MV-4-11 (cell line): ENCODE measurements at places on chromosomes 6 and 20.

DNA sequence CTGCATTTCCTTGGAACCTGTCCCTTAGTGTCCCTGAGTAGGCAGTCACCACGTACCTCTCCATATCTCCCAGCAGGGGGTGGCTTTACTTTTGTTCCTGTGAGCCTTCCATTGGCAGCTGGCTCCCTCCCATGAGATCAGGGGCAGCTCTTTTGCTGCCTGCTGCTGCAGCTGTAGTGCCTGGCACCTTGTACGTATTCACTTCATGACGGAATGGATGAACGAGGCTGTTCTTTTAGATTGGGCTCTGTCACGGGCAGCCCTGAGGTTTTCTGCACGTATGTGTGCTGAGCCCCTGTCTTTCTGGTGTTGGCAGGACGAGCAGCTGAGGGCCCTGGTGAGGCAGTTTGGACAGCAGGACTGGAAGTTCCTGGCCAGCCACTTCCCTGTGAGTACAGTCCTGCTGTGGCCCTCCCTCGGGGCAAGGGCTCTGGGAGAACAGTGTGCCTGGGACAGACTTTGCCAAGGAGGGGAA is 14.6 kb downstream of the MYBL2 start:
- DNase-seq: no peak

DNA sequence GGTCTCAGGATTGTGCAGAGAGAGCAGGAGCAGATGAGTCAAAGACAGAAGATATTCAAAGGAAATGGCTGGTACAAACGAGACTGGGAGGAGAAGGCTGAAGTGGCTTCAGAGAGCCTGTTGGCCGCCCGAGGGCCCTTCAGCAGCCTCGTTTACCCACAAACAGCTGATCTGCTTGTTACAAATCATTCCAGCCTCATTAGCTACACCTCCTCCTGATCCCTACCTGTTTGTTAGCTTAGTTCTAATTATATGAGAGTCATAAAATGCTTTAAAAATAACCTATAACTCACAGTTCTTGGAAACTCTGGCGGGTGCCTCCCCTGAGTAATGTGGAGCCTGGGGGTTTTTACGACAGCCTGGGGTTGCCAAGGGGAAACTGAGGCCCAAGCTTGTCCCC is 12.6 kb downstream of the GLP1R start:
- no peak for DNase-seq

DNA sequence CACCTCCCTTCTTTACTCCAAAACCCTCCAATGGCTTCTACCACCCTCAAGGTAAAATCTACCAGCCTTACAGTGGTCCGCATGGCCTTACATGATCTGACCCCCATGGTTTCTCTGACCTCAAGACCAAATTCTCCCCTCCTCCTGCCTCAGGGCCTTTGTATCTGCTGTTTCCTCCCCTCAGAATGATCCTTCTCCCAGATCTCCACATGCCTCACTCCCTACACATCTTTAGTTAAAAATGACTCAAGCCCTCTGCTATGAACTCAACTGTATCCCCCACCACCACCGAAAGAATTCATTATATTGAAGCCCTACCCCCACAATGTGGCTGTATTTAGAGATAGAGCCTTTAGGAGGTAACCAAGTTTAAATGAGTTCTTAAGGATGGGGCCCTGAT is 4.1 kb downstream of the SLC23A2 start:
- DNase-seq: no peak

- no peak for DNase-seq
These were observed 461 bp upstream of the DCDC2 start for GRCh38 chr6:24358219-24358821.

DNA sequence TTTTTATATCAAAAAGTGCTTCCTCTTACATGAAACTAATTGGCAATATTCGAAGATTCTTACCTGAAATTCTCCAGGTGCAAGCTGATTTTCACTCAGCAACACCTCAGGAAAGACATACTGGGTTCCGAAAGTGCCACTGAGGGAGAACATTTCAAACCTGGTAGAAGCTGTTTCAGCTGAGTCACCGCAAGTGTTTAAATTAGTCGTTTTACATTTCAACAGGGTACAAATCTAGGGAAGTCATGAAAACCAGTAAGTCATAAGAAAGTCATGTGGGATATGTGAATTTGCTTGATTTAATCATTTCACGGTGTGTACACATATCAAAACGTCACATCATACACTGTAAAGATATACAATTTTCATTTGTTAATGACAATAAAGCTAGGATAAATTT is 25.3 kb upstream of the TAAR1 start:
- no peak for DNase-seq

DNA sequence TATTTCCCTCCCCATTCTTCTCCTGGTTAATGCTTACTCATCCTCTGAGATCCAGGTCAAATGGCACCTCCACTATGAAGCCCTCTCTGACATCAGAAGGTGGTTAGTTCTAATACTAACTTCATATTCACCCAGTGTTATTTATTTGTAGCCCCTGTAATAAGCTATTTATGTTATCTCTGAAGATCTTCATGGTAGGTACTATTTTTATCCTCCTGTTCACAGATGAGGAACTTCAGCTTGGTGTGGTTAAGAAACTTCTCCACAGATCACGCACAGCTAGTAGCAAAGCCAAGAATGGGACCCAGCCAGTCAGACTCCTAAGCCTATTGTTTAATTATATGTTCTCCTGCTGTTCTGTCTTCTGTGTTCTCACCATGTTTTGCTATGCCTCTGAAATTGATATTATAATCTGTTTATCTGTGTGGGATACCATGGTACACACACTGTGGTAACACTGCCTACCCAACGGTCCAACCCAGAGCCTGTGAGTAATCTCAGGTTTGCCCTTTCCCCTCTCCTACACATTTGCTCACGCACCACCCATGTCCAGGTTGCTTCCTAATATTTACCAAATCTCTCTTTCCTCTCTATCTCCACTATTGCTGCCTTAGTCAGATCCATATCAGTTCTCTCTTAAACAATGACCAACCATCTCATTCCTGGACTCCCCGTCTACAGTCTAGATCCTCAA is 98.4 kb downstream of the IPCEF1 start:
- DNase-seq: peak; percentile 93

GRCh38 chr6:39714802-39715201 is 10.4 kb downstream of the KIF6 start:
- no peak for DNase-seq

GRCh38 chr6:87093651-87094050 is 1.3 kb downstream of the CGA start:
- DNase-seq: no peak

GRCh38 chr6:17042422-17043147 is 59.3 kb upstream of the STMND1 start:
- no peak for DNase-seq

GRCh38 chr6:24933868-24934401 is 1.8 kb downstream of the RIPOR2 start:
- DNase-seq: peak; percentile 4

- no peak for DNase-seq
These were observed 680 bp upstream of the MTCH1 start for GRCh38 chr6:36986704-36987047.

DNA sequence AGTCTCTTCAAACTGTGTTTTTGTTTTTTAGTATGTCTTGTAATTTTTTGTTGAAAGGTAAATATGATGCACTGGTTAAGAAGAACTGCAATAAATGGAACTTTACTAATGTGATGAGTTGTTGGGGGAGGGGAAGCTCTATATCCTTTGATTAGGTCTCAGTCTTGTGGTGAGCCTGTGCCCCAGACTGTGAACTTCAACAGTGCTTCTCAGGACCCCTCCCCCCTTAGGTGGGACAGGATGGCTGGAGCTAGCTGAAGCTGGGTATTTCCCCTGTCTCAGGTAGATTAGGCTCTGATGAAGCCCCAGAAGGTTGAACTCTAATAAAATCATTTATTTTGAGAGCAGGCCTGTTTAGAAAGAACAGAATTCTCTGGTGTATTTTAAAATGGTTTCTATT is 31.4 kb upstream of the TASP1 start:
- DNase-seq: no peak

GRCh38 chr6:42045538-42046460 is 4.5 kb upstream of the TAF8 start:
- DNase-seq: peak; percentile 75

DNA sequence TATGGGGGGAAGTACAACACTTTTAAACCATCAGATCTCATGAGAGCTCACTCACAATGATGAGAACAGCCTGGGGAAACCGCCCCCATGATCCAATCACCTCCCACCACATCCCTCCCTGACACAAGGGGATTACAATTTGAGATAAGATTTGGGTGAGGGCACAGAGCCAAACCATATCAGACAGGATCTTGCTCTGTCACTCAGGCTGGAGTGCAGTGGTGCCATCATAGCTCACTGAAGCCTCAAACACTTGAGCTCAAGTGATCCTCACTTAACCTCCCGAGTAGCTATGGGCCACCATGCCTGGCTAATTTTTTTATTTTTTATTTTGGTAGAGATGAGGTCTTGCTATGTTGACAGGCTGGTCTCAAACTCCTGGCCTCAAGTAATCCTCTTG is 5.1 kb upstream of the IYD start:
- DNase-seq: peak; percentile 48

GRCh38 chr6:82494367-82494766 is 130.8 kb downstream of the TPBG start:
- no peak for DNase-seq

DNA sequence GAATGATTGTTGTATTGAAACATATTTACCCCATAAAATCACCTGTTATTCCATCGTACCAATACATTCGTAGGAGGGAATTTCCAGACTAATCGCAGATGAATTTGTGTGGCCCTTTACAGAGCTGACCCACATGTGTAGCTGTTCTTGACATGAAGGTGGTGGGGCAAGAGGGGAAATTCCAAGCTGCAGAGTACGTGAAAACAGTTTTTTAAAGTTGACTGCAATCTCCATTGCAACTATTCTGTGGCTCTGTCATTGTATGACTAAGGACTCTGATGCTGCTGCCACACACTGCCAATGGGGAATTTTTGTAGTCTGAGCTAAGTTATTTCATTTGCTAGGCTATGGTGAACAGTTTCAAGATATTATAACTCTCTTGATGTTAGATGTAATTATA is 46.4 kb upstream of the ADTRP start:
- no peak for DNase-seq

GRCh38 chr6:75266716-75267291 is 17.8 kb downstream of the TMEM30A start:
- peak; percentile 54 for DNase-seq

DNA sequence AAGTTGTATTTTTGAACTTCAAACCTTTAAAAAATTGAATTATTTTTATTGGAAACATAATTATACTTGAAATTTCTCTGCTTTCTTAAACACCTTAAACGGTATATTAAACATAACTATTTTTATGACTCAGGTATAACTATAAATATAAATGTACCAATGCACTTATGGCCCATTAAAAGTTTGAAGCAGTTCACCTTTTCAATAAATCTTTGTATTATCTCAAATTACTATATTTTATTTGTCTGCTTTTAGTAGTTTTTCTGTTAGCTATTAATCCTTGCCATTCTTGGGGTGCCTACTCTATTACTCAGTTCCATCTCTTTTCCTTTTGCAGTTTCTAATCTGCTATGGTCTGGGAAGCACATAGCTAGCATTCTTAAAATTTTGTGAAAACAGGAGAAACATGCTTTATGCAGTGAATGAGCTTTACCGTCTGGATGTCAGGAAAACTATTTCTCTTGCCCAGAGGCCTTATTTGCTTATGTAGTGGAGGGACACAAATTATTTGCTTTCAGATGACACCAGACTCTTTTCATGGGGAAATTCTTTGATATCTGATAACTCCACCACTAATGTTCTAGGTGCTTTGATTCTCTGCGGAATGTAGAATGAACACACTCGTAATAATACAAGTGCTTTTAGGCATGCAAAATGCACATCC is 378.9 kb upstream of the CITED2 start:
- DNase-seq: no peak

GRCh38 chr6:20564777-20565176 is 30.5 kb downstream of the CDKAL1 start:
- peak; percentile 56 for DNase-seq

DNA sequence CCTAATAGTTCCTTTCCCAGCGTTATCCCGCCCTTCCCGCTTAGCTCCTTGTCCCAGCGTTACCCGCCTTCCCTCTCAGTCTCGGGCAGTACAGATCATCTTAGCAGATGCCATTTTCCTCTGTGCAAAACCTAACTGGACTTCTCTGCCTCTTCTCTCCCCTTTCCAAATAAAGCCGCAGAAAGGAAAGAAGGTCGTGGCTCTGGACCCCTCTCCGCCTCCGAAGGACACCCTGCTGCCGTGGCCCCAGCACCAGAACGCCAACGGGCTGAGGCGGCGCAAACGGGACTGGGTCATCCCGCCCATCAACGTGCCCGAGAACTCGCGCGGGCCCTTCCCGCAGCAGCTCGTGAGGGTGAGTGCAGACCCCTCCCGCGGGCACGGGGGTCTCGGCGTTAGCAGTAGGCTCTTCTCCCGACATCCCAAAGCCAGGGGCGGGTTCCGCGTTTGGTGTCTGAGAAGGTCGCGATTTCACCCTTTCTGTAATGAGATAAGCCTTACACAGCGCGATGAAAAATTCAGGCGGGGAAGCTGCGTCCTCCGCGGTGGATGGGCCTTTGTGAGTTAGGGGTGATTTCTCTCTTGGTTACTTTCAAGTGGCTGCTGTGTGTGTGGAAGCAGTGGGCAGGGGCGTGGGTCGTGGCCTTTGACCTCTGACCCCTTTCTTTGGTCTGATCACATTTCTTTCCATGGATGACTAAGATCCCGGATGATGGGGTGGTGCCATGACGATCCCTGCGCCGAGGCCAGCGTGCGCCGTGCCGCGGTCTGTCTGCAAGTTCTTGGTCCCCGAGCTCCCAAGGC is 292.7 kb downstream of the TAF4 start:
- DNase-seq: no peak

- DNase-seq: peak; percentile 20
These were observed 295.6 kb downstream of the SYNE1 start for GRCh38 chr6:152341596-152341995.

DNA sequence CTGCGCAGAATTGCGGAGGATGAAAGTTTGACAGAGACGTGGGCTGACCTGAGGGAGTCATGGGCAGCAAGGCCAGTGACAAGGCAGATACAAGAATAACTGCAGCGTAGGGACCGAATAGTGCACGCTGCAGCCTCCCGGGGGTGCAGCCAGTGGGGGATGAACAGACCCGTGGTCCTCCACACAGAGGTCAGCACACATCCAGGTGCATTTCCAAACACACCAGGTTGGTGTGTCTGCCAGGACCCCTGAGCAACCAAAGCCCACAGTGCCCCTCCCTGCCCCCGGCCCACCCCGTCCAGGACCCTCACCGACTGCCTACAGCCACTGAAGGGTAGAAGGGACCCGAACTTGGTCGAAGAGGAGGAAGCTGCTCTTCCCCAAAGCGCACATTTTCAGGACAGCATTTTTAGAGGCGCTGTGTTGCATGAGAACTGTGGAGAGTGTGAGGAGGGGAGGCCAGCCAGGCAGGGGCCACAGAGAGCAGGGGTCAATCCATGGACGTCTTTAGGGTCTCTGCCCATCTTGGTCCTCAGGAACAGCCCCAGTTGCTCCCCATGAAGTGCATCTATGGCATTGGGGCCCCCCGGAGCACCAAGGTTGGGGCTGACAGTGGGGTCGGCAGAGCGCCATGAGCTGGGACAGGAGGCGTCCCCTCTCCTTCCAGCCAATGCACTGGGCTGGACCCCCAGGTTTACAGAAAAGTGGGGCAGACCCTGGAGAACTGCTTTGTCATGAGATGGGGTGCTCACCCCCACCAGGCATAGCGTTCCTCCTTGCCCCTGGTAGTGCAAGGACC is 157.8 kb upstream of the AFDN start:
- no peak for DNase-seq
